ENCODE measurements at places on chromosomes 3 and 15.

GRCh38 chr15:73564255-73564654 lies 68.9 kb downstream of the NPTN start:
- peak; percentile 7 for DNase-seq

DNA sequence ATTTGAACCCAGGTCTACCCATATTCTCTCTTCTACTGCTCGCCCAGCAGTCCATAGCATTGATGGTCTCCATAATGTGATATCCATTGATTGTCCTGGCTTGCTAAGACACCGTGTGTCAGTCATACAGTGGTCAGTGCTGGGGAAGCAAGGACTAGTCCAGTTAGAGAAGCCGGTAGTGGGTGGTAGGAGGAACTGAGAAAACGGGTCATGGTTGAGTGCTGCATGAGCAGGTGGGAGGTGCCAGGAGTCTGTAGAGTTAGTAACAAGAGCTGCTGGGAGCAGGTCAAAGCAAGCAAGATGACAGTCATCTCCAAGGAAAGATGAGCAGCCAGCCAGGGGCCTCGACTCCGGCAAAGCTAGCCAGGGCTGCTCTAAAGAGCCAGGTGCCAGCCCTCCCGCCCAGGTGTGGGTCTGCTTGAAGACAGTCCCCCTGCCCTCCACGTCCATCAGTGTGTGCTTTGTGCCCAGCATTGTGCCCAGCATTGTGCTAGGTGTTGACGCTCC lies 29.5 kb upstream of the USP3 start:
- DNase-seq = no peak

GRCh38 chr3:23253214-23253613 lies 50.1 kb downstream of the UBE2E2 start:
- no peak for DNase-seq

- no peak for DNase-seq
Observed at GRCh38 chr3:120468635-120469295, 18.0 kb upstream of the FSTL1 start.

DNA sequence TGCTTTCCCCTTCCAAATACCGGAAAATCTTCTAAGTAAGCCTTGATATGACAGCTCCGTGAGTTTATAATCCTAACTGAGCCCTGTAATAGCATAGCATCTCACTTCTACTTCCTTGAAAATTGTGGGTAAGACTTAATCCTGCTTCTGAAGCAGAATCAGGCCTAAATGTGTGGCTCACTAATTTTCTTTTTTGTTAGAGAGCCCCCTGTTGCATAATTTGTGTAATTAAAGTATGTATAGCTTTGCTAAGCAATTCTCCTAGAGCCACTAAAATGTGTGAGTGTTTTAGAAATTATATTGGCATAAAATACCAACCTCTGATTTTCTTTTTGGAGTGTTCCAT lies 304.4 kb downstream of the FGF12 start:
- DNase-seq = no peak

- DNase-seq = no peak
Observed at GRCh38 chr3:153029350-153029749, 132.7 kb upstream of the RAP2B start.

DNA sequence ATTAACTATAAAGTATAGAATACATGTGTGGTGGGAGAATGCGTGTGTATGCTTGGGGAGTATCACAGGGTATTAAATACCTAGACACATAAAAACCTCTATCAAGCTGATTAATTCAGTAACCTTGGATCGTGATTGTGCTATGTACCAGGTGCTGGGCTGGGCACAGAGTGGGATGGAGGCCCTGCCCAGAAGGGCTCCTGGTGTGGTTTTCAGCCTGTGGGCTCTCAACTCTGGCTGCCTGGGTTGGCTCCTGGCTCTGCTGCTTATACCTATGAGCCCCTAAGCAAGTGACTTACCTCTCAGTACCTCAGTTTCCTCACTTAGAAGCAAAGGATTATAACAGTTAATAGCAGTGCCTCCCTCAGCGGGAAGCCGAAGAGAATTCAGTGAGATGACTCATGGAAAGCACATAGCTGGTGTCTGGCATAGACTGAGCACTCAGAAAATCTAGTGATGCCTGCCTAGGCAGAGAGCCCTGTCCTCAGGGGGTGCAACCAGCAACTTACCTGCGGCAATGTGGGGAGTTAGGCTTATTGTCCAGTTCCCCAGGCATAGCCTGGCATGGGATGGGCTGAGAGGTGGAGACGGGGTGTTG lies 90.6 kb upstream of the MYZAP start:
- DNase-seq = no peak

GRCh38 chr15:38038659-38039442 lies 104.4 kb downstream of the TMCO5A start:
- DNase-seq = no peak

DNA sequence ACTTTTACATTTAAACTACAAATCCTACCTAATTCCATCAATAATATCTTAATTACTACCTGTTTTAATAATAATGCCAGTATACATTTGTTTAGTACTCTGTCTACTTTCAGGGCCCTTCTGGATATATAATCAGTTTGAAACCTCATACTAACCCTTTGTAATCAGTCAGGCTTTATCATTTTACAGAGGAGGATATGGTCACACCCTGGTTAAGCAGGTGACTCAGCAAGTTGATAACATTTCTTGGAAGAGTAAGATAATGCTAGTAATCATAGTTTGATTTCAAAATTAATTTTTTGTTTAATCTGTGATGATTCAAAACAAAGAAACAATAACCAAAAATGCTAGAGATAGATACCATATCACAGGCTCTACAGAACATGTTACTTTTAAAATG lies 208.2 kb upstream of the MANF start:
- no peak for DNase-seq

GRCh38 chr3:47613722-47614121 lies 35.1 kb upstream of the CSPG5 start:
- DNase-seq = no peak

DNA sequence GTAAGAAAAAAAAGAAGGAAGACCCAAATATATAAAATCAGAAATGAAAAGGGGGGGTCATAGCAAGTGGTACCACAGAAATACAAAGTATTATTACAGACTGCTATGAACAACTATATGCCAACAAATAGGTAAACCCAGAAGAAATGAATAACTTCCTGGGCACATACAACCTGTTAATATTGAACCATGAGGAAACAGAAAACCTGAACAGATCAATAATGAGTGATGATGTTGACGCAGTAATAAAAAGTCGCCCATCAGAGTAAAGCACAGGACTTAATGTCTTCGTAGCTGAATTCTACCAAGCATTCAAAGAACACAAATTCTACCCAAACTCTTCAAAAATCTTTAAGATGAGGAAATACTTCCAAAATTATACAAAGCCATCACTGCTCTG lies 921.6 kb upstream of the SEMA6D start:
- DNase-seq = no peak

DNA sequence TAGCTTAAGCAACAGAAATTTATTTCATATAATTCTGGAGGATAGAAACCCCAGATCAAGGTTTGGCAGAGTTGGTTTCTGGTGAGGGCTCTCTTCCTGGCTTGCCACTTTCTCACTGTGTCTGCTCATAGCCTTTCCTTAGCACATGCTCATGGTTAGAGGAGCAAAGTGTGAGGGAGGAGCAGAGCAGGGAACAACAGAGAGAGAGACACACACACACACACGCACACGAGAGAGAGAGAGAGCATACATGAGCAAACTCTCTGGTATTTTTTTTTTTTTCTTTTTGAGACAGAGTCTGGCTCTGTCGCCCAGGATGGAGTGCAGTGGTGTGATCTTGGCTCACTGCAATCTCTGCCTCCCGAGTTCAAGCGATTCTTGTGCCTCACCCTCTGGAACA lies 36.8 kb upstream of the ZDHHC23 start:
- no peak for DNase-seq

DNA sequence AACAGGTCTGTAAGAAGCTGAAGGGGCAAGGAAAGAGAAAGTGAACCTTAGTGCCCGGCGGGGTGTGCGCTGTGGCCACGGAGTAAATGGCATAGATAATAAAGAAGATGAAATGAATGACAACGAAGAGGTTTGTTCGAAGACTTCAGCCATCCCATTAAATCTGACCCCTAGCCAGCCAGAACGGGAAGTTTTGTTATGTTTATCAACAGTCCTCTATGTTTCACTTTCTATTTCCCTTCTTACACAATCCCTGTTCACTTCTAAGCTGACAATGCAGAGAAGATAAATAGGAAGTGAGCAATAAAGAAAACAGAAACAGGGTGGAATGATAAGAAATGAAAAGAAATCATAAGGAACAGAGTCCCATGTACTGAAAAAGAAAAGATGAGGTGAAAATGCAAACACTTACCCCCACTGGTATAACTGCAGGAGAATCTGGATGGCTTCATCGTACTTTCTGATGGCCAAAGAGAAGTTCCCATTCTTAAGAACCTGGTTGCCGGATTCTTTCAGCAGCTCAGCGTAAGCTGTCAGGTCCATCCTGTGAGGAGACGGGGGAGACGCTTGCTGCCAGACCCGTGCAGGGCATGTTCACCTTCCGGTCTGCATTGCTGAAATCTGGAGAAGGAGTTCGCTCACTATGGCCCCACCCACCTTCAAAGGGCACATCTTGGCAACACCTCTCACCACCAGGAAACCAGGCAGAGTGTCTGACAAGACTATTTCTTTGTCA lies 36.8 kb downstream of the TRANK1 start:
- DNase-seq = no peak

- DNase-seq = no peak
Observed at GRCh38 chr3:105260385-105260784, 106.3 kb upstream of the ALCAM start.

GRCh38 chr15:91896341-91897055 lies 43.0 kb downstream of the SLCO3A1 start:
- no peak for DNase-seq

GRCh38 chr3:169071003-169071402 lies 592.5 kb downstream of the MECOM start:
- DNase-seq = no peak

GRCh38 chr15:91892436-91892835 lies 38.9 kb downstream of the SLCO3A1 start:
- no peak for DNase-seq

DNA sequence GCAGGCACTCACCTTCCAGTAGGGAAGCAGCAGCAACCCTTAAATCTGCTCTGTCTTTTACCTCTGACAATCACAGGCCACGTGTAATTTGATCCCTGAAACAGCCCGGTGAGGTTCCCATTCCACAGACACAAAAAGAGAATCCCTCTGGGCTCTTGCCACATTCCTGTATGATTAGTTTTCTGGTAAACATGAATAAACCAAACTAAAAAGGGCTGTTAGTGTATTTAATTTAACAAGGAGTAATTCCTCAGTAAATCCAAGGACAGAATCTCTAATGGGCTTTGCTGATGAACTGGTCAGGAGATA lies 186.9 kb downstream of the FAM43A start:
- DNase-seq = no peak

DNA sequence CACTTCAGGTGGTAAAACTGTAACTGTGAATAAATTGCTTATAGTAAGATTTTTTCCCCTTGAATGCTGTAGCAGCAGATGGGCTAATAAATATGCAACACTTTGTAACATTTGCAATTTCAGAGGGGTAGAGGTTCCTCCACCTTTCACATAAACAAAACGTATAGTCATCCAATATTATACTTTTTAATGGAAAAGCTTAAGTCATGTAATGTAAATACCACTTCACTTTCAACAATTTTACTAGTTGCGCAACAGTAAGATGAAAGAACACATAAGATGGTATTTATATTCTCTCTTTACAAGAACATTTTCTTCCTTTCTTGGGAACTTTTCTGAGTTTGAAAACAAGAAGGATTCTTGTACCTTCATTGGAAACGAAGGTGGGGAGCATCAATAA lies 56.6 kb upstream of the FAM3D start:
- DNase-seq = no peak

GRCh38 chr3:145175626-145176025 lies 985.4 kb downstream of the PLOD2 start:
- DNase-seq = no peak

DNA sequence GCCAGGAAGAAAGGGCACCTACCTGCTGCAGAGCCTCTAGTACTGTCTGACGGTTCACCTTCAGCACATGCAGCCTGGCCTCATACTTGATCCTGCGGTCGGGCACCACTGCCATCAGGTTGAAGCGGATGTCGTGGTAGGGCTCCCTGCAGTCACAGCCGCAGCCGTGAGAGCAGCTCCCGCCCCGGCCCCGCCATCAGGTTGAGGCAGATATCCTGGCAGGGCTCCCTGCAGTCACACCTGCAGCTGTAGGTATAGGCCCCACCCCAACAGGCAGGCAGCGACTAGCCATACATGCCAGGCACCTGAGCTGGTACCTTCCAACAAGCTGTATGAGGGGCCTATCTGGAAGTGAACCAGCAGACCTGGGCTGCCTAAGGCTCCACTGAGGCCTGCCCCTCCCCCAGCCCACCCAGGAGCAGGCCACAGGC lies 38.7 kb downstream of the SEMA3G start:
- DNase-seq = no peak

GRCh38 chr3:152978152-152978551 lies 143.2 kb downstream of the P2RY1 start:
- DNase-seq = no peak

DNA sequence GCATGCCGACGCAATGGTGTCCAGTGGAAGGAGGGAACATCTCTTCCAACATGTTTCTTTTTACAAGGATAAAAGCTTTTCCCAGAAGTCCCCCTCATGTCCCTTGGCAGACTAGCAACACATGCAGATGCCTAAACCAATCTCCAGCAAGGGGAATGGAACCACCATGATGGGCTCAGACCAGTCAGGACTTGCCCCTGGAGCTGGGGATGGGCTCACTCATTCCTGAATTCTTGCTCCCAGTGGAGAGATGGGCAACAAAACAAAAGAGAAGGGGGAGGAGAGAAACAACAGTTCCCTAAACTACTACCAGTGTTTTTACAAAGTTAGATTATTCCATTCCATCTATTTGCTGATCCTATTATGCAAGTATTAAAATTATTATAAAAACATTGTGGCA lies 76.8 kb upstream of the OXTR start:
- no peak for DNase-seq

- DNase-seq = peak; percentile 17
Observed at GRCh38 chr3:128584412-128585020, 66.1 kb downstream of the RPN1 start.

GRCh38 chr15:61138156-61138555 lies 90.9 kb downstream of the RORA start:
- no peak for DNase-seq

- no peak for DNase-seq
Observed at GRCh38 chr15:74213858-74214284, 11.3 kb upstream of the STRA6 start.

DNA sequence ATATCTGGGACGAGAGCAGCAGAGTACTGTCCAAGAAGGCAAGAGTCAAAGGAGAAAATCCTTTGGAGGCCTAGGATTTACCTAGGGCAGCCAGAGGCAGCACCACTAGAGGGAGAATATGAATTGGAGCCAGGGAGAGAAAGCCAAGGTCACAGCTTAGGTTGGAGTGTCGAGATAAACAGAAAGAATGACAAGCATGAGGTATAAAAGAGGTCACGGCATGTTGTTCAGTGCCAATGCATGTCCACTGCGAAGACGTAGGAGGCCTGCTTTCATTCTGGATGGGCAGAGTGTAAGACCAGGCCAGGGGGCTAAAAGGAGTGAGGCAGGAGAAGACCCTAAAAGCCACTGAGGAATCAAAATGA lies 47.2 kb downstream of the THBS1 start:
- DNase-seq = no peak

Measured in caudate nucleus (tissue), 63 donors.